Fibroblast of skin of back (primary cell): ENCODE measurements at places on chromosomes 5 and 9.

GRCh38 chr5:132506094-132506692 lies 15.6 kb upstream of the IRF1 start:
- DNase-seq = peak; percentile 92

GRCh38 chr9:120893611-120894307 lies 16.8 kb upstream of the PHF19 start:
- DNase-seq = no peak

DNA sequence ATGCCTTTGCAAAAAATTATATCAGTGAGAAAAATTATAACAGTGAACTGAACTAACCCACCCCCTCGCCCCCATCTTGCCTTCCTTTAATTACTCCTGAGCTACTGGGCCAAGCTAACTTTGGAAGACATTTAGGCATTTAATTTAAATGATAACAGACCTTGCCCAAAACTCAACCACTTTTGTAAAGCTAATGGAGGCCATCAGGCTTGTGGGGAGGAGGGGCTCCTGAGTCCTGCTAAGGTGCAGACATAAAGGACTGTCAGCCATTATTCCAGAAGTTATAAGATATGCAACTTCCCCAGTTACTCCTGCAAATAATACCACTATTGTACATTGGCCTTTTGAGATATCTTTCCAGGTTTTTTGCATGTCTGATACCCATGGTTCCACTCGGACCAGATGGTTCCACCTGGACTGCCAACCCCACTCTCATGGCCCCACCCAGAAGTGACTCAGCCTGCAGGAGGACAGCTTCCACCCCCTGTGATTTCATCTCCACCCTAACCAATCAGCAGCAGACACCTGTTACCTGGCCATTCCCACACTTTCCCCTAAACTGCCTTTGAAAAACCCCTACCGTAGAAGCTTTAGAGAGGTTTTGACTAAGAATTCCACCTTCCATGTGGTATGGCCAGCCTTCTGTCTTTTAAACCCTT lies 805.4 kb upstream of the CDH6 start:
- no peak for DNase-seq

GRCh38 chr9:16348531-16348930 lies 521.9 kb downstream of the BNC2 start:
- no peak for DNase-seq

DNA sequence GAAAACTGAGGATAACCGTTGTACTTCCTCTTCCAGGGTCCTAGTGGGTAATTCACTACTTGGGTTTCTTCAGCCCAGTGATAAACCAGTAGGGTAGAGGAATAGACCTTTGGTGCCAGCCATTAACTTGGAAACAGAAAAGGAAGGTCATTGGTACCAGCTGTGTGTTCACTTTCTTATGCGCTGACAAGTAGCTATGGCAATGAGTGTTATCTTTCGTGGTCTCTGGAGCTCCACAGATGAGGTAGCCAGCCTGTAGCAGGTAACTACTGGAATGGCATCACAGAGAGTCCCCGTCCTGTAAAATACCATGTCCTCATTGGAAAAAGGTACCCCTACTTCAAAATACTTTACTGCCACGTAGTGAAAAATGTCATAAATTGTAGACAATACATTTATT lies 2.3 kb downstream of the UHRF2 start:
- DNase-seq = no peak

DNA sequence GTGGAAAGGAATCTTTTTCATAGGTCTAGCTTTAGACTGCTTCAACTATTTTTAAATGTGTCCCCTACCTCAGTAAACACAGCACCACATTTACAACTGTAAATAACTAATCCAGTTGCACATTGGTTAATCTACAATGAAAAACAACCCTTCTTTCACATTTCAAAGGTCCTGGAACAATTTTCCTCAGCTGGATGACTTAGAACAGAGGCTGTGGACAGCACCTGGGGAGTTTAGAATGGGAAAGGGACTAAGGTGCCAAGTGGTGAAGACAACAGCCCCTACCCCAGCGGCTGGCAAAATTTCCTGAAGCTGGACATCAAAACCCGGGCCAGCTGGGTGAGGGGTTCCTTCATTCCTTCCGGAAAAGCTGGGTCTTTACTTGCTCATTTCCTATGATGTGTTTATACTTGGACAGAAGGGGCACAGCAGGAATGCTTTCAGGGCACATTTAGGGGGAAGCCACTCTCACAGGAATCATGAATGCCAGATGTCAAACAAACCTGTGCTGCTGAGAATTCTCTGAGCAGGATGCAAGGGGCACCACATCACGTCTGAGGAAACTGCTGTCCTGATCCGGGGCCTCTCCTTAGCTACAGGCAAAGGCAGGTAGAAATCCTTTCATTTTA lies 158.3 kb downstream of the NR2F1-AS1 start:
- DNase-seq = no peak

GRCh38 chr5:156680831-156681230 lies 169.3 kb upstream of the PPP1R2B start:
- no peak for DNase-seq

DNA sequence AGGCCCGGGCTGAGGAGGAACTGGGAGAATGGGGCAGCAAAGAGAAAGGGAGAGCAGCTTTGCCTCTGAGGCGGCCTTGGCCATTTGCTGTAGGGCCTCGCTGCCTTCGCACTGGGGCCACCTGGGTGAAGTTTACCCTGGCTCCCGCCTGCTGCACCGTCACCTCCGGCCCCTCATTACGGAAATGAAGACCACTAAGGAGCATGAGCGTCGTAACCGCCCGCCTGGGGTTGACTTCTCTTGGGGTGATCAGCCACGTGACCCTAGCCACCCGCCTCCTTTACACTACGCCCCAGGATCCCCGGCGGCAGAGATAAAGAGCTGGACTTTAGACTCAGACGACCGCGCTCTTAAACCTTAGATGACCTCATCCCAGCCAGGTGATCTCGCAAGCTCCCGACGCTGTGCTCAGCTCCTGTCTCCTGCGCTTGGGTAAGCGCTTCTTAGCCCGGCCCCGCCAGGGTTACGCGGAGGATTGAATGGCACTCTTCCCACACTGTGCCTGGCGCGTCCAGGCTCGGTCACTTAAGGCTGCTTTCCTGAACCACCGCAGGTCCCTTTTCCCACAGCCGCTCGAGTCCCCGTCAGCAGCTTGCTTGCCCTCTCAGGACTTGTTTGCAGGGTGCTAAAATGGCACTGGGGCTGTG lies 107.9 kb upstream of the LARP1 start:
- DNase-seq = no peak
